Colonic mucosa (tissue), 4 donors: ENCODE measurements at places on chromosomes 4 and X. TPM values are rescaled to one million over a fixed set of nuclear protein-coding genes. Genes with fewer than 3 reads are reported as not detected.

GRCh38 chr4:38921151-38921550 is 53.5 kb downstream of the FAM114A1 start:
- no peak for DNase-seq

Gene HSFX1
- total RNA-seq = 2.0 TPM

DNA sequence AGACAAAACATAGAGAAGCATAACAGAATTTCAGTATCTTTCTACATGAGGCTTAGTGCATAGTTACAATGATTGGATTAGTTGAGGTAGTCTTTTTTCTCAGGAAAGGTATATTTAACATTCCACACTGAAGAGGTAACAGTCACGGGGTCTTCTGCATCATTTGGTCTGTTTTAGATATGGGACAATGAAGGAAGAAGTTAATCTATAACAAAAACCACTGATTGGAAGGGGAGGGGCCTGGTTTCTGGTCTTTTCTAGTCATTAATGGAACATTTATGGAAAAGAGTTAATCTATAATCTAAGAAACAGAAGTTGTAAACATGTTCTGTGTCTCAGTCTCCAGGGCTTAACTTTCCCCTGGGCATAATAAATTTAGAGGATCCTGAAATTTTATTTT is 37.3 kb upstream of the HPSE start:
- no peak for DNase-seq

DNA sequence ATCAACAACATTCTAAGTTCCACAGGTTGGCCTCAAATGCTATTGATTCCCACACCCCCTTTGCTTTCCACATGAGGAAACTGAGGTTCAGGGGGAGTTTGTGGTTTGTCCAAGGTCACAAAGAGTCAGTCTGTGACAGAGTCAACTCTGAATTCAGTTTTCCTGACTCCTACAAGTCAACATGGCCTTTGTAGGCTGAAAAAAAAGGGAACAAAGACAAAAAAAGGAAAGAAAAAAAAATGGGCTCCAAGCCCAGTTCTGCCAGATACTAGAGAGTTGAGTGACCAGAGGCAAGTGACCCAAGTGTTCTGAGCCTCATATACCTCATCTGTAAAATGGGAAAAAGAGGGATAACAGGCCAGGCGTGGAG is 16.5 kb upstream of the PIM2 start:
- no peak for DNase-seq

Gene MAGEB17
- not detected for total RNA-seq

- DNase-seq = no peak
These were observed 84.4 kb downstream of the FBXW7 start for GRCh38 chr4:152451496-152451895.

DNA sequence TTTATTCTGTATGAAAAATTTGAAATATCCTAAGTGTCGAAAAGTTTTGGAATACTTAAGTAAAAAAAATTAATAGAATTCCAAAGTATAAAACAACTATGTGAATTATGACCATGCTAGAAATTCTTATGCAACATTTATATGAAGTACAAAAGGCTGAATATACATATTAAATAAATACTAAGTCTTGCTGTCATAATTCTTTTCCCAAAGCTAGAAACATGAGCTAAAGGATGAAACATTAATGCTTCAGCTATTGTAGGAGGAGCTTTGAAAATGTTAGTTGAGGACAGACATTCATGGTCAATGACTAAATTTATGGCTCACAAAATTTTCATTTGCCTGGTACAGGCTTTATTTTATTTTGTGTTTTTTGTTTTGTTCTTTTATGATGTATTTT is 207.3 kb downstream of the GABRB1 start:
- no peak for DNase-seq

- DNase-seq = no peak
These were observed 23.4 kb upstream of the CT47A1 start for GRCh38 chrX:121008920-121009319.

GRCh38 chrX:19599253-19599652 is 83.9 kb upstream of the MAP3K15 start:
- DNase-seq = no peak

DNA sequence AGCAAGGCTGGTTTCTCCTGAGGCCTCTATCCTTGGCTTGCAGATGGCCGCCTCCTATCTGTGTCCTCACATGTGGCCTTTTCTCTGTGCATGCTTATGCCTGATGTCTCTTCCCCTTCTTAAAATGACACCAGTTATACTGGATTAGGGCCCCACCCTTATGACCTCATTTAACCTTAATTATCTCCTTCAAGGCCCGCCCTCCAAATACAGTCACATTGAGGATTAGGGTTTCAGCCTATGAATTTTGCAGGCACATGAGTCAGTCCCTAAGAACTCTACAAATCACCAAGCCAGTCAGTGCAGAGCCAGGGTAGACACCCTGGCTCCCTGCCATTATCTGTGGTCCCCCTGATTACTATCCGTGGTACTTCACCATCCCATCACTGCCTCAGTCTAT is 51.6 kb downstream of the MAML3 start:
- no peak for DNase-seq

Gene GPR173
- total RNA-seq = 0.47 TPM

Gene TASL
- total RNA-seq = 0.49 TPM

DNA sequence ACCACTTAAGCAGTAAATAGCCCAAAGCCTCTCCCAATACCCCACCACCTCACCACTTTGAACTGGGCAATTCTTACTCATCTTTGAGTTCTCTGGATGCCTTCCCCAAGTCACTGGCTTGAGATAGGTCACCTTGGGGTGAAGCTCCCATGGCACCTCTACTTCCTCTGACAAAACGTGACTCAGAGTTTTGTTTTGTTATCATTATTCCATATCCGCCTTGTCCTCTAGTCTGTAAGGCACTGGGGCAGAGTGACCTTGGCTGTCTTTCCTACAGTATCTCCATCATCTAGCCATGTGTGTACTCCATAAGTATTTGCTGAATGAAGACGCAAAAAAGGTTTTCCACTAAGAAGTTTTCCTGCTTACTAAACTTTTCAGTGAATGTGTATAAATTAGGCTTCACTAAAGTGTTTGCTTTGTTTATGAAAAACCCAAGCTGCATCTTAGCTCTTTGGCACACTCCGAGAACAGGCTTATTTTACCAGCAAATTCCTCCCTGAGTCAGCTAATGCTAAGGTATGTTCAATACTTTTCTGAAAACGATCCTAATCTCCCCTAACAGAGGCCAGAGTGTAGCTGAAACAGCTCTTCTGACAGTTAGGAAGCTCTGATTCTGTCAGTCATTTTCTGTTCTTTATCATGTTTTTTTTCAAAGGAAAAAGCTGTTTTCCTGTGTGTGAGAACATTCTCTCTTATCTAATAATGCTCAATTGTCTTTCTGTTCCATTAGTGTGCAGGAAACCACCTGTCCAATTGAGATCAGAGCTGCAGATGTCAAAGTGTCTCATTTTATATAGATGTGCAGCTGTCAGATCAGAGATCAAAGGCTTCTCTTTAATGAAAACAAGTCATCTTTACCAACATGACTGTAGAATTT is 30.2 kb upstream of the TSPAN5 start:
- DNase-seq = no peak

GRCh38 chrX:105738162-105738561 is 84.2 kb upstream of the NRK start:
- no peak for DNase-seq

DNA sequence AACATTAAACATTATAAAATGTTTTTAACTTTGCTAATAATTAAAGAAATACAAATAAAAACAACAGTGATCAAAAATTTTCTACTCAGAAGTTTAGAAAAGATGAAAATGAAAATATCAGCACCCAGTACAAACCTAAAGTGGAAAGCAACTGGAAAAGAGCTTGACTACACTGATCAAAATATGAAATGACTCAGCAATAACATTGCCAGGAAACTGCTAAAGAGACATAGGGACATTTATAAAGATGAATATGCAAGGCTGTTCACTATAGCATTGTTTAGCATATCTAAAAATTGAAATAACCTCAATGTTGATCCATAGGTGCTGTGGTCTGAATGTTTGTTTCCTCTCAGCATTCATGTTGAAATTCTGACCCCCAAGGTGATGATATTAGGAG is 88.5 kb upstream of the NOCT start:
- DNase-seq = no peak

DNA sequence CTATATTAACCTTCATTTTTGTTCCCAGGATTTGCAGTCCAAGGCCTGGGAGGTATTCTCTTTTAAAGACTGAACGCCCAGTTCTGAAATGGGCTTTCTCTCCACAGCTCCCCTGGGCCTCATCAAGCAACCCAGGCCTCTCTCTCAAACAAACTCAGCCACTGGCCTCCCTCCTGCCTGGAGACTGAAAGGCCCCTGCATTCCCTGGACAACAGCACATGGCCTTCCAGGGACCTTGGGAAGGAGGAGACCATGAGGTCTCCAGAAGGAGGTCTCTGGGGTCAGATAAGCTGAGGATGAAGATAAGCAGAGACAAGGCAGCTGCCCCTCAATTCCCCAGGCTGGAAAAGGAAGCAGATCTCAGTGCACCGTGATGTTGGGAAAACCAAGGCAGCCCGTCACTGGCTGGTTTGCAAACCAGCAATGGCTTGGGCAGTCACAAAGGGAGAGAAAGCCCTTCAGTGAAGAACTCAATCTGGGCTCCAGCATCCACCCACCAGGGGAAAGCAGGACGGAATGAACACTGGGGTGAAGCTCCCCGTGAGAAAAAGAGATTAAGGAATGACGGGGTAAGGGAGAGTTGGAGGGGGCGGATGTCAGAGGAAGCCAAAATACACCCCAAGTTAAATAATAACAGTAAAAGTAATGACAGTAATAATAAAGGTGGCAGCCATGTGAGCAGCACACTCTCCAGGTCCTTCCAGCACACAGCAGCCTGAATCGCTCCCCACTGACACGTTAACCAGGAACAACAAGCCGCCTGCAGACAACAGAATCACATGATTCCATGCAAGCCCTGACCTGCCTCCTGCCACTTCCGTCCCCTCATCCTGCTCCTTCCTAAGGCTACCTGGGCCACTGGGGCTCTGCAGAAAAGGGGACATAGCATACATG is 22.3 kb downstream of the AMOT start:
- DNase-seq = no peak

Gene F11
- 0.54 TPM for total RNA-seq

GRCh38 chr4:6967846-6968340 is 58.3 kb downstream of the TBC1D14 start:
- DNase-seq = no peak

Gene HPGDS
- 1.7 TPM for total RNA-seq

DNA sequence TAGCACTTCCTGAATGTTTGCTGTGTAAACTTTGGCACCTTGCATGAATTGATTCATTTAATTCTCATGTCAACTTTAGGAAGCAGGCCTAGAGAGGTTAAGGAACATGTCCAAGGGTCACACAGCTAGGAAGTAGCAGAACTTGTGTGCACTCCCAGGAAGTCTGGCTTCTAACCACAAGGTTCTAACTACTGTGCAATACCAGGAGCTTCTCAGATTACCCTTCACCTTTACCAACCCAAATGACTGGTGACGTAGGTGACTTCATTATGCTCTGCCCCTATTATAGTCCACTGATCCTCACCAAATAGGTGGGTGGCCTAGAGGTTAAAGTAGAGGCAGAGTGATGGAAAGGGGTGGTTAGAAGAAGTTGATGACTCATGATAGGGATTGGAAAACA is 14.4 kb downstream of the AR start:
- no peak for DNase-seq

Gene IL9R
- 0.50 TPM for total RNA-seq

- DNase-seq = no peak
These were observed 28.9 kb downstream of the SLC25A5 start for GRCh38 chrX:119497185-119497584.

Gene ITM2A
- 35.3 TPM for total RNA-seq

DNA sequence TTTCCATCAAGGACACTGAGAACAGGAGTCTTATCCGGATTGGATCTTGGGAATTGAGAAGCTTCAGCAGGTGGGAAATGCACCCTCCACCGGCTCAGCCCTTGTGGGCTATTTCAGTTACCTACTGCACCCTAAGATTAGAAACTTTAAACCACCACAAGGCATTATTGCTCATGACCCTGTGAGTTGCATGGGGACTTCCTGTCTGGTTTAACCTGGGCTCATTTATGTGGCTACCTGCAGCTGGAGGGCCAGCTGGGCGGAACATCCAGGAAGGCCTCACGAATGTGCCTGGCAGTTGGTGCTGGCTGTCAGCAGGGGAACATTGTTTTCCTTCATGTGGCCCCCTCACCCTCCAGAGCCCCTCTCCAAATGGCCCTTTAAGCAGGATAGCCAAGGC is 164.1 kb downstream of the DEFB131A start:
- DNase-seq = no peak

Gene MAGEC2
- total RNA-seq = not detected

- DNase-seq = no peak
These were observed 582.0 kb downstream of the ADGRL3 start for GRCh38 chr4:61782133-61782532.

Gene PNMA6F
- not detected for total RNA-seq
